ENCODE measurements at places on chromosomes 5 and 9.

DNA sequence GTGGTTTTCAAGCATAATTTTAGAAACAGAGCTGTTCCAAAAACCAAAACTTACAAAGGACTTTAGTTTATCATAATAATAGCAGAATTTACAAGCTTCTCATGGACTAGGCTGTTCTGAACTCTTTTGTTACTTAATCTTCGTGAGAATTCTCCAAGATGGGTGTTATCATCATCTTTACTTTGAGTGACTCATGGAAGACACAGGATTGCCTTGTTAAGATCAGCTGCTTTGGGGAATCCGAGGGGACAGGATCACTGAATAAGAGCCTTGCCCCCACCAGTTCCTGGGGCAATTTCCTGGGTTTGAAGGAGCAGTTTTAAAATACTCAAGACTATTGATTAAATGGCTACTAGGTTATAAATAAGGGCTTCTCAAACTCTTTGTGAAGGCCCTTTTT lies 80.5 kb downstream of the CFAP90 start:
- no peak for DNase-seq

- DNase-seq, result no peak
These were observed 98.8 kb upstream of the NR4A3 start for GRCh38 chr9:99722877-99723276.

DNA sequence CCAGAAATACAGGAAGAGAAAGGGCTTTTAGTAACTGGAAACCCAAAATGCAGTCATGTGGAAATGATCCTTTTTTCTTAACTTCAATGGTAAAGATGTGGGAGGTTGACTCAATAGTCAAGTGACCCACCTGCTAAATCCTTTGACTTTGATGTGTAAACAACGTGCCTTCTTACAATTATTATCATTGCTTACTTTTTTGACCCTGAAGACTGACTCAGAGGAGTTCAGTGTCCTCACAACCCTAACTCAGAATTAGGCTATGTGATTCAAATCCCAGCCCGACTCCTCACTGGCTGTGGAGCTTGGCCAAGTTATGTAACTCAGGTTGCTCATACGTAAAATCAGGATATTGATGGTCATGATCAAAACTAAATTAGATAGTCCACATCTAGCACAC lies 27.9 kb downstream of the ANXA1 start:
- no peak for DNase-seq

- DNase-seq, result no peak
These were observed 224.9 kb downstream of the MAT2B start for GRCh38 chr5:163730206-163730756.

GRCh38 chr5:124371111-124371706 lies 375.2 kb downstream of the ZNF608 start:
- DNase-seq, result no peak

- no peak for DNase-seq
These were observed 2.6 kb upstream of the LCN2 start for GRCh38 chr9:128146591-128147120.

GRCh38 chr9:132241840-132242620 lies 80.2 kb downstream of the NTNG2 start:
- peak; percentile 62 for DNase-seq

- DNase-seq, result peak; percentile 26
These were observed 34.1 kb downstream of the IRF1 start for GRCh38 chr5:132456296-132456986.

GRCh38 chr5:170426149-170426767 lies 37.1 kb upstream of the KCNMB1 start:
- DNase-seq, result no peak

DNA sequence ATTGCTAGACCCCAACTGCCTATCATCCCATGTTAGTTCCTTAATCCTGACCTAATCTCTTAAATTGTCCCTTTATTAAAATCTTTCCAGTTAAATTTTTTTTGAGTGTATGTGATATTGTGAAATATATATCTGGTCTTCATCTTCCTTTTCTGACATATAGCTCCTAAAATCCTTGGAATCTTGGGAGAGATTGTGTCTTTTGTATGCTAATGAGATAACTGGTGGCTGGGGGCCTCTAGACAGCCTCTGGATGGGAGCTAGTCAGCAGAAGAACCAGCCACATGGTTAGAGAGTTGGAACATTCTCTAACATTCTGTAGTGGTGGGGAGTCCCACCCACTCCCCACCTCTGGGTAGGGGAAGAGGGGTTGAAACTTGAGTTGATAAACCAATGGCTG lies 3.7 kb upstream of the CCL19 start:
- no peak for DNase-seq

DNA sequence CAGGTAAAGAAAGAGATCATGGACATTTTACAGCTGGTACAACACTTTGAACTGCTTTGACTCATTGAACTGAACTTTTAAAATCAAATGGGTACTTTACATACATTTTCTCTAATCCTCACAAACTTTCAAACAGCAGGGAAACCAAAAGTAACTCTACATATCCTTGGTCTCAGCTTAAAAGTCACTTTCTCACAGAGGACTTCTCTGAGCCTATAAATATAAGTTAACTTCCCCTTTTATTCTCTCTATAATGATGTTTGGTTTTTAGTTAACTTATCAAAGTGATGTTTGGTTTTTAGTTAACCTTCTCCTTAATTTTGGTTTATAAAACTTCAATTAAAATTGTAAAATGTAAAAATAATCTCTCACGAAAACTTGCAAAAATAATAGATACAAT lies 209.8 kb downstream of the MCTP1 start:
- DNase-seq, result no peak

- DNase-seq, result no peak
These were observed 186.7 kb upstream of the RASA1 start for GRCh38 chr5:87081016-87081415.

- DNase-seq, result no peak
These were observed 198.4 kb upstream of the SNX2 start for GRCh38 chr5:122576256-122577016.

DNA sequence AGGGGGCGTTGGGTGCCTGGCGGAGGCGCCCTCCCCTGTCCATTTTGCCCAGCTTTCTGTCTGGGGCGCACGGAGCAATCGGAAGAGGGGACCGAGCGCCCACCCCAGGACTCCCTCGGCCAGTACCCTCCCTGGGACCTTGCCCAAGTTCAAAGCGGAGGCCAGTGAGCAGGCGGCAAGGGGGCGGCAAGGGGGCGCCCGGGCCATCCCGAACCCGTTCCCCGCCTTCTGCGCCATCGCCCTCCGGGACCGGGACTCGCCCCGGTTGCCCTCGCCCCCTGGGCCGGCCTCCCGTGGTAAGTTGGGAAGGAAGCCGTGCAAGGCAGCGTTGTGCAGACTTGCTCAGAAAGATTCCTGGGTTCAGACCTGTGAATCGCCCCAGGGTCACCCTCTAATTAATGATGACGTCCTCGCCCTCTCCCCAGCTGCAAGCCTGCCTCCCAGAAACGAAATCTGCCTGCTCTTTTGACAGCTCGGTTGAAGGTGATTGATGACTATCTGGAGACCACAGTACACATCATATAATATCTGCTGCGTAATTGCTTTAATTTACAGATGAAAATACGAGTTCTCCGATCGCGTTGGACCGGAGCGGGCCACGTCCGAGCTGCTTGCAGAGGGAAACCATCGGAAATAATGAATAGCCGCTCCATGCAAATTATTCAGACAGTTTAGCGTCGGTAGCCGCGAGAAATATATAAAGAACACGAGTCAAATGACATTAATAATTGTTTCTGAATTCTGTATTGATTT lies 1.4 kb upstream of the IRX4 start:
- DNase-seq, result no peak

DNA sequence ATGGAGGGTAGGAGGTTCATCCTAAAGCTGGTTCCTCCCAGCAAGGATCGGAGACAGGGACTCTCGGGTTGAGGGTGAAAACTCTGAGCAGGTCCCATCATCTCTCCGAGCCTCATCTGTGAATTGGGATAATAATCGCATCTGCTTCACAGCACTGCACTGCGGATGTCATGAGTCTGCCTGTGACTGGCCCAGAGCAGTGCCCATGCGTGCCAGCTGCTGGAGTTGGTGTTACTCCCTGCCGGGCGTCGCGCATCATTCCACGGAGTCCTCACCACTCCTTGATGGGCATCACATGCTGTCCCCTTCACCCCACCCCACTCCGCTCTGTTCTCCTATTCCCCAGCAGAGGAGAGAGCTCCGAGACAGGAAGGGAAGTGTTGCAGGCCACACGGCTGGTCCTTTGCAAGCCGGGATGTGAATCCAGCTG lies 35.1 kb upstream of the ORM1 start:
- DNase-seq, result no peak

DNA sequence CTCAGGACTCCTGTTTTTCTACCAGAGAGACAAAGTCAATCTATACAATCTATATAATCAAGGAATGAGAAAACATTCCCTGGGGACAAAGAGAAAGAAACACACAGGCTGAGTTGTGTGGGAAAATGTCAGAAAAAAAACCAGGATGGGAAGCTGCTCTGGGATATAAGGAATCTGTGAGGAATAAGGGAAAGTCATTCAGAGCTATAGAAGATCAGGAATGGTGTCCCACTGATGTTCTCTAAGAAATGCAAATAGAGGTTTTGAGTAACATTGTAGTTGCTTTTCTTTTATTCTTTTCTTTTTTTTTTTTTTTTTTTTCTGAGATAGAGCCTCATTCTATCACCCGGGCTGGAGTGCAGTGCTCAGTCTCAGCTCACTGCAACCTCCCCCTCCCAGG lies 605.9 kb upstream of the KLF4 start:
- no peak for DNase-seq

DNA sequence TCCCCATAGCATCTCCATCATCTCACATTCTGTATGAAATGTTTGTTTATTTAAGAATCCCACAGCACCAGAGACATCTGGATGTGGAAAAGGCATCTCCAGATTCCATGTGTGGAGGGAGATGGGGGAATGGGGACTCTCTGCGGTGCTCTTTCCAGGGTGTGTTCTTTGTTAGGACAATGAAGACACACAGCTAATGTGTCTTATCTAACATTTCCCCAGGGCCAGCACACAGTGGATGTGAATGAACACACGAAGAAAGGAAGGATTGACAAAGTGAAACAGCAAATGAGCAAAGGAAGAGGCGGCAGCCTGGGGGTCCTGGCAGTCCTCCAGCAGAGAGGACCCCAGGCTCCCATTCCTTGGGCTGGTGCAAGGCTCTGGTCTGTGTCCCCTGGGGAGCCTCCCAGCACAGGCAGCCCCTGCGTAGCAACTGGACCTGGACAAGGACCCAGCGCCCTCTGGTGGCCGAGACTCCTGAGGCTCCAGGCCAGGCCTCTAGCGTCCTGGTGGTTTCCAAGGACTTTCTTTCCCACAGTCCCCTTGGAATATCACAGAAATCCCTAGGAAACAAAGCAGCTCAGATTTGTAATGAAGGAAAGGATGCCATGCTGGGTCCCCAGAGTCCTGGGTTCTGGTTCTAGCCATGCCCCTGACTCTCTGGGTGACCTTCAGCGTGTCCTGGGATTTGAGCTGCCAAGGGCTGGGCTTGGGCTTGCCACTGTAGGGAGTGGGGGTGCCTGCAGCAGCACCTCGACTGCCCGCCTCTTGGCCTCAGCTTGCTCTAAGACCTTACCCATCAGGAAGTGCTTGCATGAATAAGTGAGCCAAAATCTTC lies 3.5 kb upstream of the PDLIM7 start:
- DNase-seq, result peak; percentile 86

DNA sequence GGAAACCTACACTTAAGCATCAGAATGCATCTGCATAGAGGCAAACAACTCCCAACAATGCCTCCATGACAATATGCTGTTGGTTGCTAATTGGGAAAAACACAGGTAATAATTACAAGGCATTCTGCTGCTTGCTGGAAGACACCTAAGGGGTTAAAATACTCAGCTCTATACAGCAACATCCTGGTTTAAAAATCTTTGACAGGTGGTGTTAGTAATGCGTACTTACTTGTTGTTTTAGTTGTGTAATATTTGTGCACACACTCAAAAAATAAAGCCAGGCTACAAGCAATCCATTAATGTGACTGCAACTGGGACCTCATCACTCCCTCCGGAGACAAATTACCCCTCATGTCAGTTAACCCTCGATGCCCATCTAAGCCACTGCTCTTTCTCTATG lies 126.3 kb upstream of the ELL2 start:
- no peak for DNase-seq

- no peak for DNase-seq
These were observed 164.7 kb downstream of the DOCK2 start for GRCh38 chr5:169801781-169802180.

DNA sequence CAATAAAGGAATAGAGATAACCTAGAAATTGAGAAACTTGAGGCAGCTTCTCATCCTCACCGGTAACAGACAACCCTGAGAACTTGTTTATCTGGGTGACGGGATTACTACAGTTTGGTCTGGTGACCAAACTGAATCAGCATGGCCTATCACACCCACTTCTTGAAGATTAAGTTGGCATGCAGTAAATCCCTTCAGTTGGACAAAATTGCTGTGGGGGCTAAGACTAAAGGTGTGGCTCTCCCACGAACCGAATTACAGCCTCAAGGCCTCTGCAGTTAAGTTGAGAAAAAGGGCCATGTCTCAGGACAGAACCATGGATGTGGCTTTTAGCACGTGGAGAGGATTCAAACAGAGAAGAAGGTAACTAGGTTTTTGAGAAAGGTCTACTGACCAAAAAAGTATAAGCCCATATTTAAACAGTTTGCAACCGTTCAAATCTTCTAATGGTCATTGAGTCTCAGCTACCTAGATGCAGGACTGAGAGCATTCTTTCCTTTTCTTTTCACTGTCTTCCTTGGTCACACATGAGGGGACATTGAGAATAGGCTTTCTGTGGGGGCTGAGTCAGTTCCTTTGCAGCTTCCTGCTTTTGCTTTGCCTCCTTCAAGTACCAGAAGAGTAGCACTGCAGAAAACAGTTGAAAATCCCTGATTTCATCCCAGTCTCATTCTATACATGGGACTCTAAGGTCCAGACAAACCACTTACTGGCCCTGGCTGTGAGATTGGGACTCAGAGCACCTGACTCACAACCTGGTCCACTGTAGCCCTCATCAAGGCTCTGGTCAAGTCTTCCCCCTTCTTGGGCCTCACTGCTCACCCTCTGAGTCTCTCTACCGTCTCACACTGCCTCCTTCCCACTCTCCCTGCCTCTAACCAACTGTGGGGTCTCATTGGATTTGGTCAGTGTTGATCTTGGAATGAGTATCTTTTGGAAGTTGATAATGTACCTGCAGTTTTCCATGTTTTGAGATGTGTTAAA lies 30.9 kb downstream of the PDE6A start:
- no peak for DNase-seq

DNA sequence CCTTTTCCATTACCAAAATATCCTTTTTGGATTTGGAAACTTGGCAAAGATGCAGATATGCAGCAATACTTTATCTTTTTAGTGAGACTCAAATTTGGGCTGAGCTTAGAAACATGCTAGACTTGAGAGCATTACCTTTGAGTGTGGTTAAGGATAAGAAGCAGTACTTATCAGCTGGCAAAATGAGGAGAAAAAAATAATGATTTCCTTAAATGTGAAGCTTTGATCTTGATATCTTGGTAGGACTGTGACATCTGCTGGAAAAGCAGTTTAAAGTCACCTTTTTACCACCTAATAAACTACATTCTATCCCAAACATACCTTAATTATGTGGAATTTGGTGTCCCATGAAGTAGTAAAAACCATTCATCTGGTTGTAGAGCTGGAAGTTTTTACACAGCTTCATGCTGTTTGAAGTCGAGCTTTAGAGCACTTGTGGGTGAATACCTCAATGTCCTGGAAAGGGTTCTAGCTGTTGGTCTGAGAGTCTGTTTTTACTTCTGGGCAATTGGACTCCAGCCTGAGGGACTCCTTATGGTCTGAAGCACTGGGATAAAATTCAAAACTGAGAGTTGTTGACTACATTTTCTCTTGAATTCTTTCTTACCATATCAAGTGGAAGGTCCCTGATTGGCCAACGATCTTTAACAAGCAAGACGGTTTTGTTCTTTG lies 53.4 kb downstream of the LRRC70 start:
- no peak for DNase-seq

Data from activated naive CD4-positive, alpha-beta T cell treated with anti-CD3 and anti-CD28 coated beads, Interleukin-2, amount 50 U/mL, for 16 hours (primary cell).